ENCODE measurements at places on chromosomes 2 and 18. TPM values are rescaled to one million over a fixed set of nuclear protein-coding genes. Genes with fewer than 3 reads are reported as not detected.

RIT2 gene
- not detected for total RNA-seq

GRCh38 chr18:59395226-59396175 is 36.4 kb upstream of the LMAN1 start:
- DNase-seq, result no peak

SULT1C4 gene
- total RNA-seq, result 20.2 TPM

- no peak for DNase-seq
Observed at GRCh38 chr18:39806525-39806924, 2148.5 kb upstream of the PIK3C3 start.

ANKRD12 gene
- 12.5 TPM for total RNA-seq

DNA sequence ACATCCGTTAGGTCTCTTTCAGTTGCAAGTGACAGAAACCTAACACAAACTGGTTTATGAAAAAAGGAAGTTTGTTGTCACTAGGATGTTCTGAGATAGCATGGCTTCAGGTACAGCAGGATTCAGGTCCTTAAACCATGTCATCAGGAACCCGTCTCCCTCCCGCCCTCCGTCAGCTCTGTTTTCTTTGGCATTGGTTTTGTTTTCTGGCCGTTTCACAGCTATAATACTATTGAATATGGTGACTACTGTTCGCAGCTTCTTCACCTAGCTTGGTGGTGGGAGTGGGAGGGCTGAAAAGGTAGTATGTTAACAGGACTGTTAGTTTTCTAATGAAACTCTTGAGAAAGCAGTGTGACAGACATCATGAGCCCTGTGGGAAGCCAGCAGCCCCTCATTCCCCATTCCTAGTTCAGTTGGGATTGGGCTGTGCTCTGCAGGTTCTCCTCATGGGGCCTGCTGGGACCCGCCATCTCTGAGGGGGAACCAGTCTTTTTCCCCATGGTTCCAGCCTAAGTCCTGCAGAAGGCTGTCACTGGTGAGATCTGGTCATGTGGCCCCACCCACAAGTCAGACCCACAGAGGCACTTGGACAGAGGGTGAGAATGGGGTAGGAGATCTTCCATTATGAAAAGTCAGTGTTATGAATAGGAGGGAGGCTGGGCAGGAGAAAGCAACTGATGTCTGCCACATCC is 12.1 kb downstream of the PTMA start:
- no peak for DNase-seq

FER1L5 gene
- total RNA-seq, result not detected

- DNase-seq, result no peak
Observed at GRCh38 chr2:118747637-118748036, 99.8 kb downstream of the EN1 start.

GRCh38 chr18:49042246-49042570 is 91.4 kb upstream of the SMAD7 start:
- DNase-seq, result no peak

C2orf72 gene
- total RNA-seq, result 0.29 TPM

DNA sequence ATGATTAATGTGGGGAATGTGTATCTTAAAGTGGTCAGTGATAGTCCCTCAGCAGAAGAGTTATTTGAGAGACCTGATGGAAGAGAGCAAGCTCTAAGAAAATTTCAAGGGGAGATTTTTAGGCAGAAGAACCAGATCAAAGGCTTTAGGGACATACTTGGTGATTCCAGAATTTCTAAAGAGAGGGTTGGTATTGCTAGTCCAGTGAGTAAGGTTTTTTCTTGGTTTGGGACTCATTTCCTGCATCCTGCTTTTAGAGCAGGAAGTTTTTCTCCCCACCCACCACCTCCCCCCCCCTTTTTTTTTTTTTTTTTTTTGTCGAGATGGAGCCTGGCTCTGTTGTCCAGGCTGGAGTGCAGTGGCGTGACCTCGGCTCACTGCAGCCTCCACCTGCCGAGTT is 42.7 kb upstream of the DYSF start:
- no peak for DNase-seq

DNA sequence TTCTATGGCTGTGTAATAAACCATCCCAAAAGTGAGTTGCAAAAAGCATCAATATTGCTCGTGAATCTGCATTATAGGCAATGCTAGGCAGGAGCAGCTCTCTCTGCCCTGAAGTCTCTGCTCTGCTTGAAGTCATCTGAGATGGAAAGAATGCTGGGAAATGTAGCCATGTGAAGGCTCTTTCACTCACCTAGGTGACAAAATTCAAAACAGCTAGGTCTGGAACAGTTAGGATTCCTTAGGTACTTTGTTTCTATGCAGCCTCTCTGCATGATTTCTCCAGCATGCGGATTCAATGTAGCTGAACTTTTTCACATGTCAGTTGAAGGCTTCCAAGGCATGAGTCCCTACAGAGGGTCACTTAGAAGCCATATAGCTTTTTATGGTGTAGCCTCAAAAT is 1383.7 kb downstream of the LRP1B start:
- DNase-seq, result no peak

GRCh38 chr18:3998698-3999333 is 456.3 kb downstream of the DLGAP1 start:
- DNase-seq, result peak; percentile 48

DNA sequence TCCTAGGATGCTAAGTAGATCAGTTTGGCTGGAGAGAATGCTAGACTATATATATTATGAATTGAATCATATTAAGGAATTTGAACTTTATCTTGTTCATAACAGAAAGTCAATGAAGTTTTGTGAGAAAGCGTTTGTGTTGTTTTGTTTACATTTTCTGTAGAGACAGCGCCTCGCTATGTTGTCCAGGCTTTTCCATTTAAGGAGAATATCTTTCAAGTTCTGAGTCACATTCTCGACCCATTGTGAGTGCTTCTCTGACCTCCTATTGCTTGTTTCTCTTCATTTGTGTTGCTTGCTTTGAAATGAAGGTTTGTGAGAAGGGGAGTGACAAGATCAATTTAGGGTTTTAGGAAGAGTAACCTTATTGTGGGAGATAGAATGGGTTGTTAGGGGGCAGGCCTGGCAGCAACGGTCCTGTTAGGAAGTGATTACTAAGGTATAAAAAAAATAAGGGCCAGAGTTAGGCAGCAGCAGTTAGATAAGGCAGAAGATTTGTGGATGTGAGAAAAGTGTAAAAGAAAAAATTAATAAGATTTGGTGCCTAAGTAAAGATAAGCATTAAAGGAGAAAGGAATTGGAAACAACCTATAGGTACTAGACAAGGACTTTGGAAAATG is 47.6 kb upstream of the ACVR1 start:
- DNase-seq, result no peak

GRCh38 chr2:21025690-21026478 is 18.0 kb downstream of the APOB start:
- no peak for DNase-seq

DNA sequence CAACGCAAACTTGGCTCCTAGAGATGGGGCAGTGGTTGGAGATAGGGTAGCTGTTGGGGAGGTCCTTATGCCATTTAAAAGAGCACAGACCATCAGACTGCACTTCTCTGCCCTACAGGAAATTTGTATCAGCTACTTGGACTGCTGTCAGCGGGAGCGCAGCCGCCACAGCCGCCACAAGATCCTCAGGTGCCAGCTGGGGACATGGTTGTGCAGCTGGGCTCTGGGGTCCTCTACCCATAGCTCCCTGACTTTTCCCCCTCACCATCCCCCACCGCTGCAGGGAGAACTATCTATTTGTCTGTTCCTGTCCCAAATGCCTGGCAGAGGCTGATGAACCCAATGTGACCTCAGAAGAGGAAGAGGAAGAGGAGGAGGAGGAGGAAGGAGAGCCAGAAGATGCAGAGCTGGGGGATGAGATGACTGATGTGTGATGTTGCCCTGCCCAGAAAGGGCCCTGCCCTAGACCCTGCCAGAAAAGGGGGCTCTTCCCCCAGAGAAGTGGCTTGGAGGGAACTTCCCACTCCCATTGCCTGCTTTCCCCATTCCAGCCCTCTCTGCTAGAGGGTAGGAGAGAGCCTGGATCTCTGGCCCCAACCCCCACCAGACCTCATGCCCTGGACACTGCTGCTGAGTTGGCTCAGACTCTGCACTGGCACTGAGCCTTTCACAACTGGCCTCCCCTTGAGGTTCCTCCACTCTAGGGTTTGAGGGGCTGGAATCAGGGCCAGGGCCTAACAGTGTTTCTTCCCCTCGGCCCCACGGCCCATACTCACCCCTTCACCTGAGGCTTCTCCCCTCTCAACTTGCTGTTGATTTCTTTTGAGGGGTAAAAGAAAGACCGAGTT is 7.3 kb downstream of the PRADC1 start:
- DNase-seq, result no peak

GRCh38 chr2:26317377-26318105 is 28.4 kb upstream of the SELENOI start:
- no peak for DNase-seq

KCNS3 gene
- total RNA-seq, result 13.0 TPM

ASPRV1 gene
- total RNA-seq, result 0.64 TPM

GRCh38 chr2:230895536-230896345 is 29.3 kb downstream of the GPR55 start:
- DNase-seq, result no peak

GRCh38 chr18:39051013-39051412 is 1485.4 kb upstream of the CELF4 start:
- no peak for DNase-seq

PLGLB1 gene
- 1.3 TPM for total RNA-seq

CNGA3 gene
- total RNA-seq, result not detected

GPR45 gene
- total RNA-seq, result not detected

DNA sequence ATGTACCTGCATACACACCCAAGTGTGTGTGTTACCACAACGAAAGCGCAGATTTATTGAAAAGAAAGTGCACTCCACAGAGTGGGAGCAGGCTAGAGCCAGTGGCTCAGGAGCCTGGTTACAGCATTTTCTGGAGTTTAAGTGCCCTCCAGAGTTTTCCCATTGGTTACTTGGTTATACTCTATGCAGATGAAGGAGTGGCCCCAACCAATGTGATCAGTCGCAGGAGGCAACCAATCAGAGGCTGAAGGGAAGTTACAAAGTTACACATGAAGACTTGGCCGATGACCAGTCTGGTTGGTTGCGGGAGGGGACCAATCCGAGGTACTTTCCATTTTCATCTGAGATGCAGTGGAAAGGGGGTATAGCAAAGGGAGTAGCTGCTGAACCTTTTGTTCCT is 13.5 kb upstream of the PRLH start:
- DNase-seq, result no peak

DNA sequence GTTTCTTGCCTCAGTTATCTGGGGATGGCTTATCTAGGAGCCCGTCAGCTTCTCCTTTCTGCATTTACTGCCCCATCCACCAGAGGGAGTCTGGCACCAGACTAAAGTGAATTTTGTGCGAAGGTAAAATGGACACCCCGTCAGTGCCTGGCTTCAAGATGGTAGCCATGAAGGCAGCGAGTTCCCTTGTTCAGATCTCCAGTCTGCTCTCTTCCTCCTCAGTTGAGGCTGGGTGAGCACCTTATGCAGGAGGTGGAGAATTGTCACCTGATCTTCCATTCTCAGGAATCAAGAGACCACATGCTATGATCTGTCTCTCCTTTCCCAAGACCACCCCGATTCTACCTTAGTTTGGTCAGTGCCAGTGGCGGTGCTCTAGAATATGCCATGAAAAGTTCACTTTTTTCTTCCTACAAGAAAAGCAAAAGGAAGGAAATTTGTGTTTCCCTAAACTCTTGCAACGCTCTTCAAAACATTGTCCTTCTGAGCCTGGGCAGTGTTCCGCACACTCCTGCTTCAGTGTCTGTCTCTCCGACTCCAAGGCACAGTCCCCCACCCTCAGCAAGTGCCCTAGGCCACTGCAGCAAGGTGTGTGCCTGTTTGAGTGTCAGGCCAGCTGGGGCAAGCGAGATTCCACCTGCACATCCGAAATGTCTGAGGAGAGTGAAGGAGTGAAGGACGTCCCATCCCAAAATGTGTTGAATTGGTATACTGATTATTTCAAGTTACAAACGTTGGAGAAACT is 168.6 kb downstream of the SS18 start:
- DNase-seq, result peak; percentile 7

DNA sequence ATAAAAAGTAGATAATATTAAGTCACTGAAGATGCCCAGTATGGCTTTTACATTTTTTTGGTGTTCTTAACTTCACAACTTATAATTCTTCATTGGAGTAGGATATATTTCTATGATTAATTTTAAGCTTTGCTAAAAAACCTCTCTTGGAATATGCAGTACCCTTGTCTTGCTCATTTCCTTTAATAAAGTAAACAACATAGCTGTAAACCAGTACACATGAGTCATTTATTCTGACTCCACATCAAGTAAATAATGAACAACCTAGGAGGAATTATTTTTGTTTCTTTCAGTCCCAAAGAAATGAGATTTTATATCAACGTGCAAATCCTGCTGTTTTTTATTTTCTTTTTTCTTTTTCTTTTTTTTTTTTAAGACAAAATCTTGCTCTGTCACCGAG is 869.1 kb downstream of the CNTNAP5 start:
- DNase-seq, result no peak

DNA sequence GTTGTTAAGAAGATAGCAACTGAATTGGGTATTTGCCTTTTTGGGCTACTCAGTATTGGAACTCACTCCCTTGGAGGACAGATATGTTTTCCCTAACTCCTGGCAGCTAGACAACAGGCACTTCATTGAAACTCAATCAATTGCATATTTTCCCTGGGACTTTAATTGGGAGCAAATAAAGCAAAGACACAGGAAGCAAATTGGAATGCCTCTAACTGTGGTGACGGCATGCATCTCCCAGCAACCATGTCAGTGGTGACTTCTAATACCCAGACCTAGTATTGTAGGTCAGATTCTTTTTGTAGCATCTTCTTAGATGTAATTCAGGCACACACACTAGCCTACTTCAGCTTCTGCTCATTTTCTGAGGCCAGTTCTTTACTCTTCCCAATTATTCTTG is 164.2 kb upstream of the SETBP1 start:
- no peak for DNase-seq

GRCh38 chr2:16948053-16948452 is 282.4 kb upstream of the CYRIA start:
- DNase-seq, result no peak

CENPA gene
- total RNA-seq, result 3.6 TPM

GRCh38 chr18:24987303-24988252 is 364.4 kb downstream of the ZNF521 start:
- DNase-seq, result no peak

All from glomerular endothelial cell (primary cell).